ENCODE measurements at places on chromosomes 16 and 17.

DNA sequence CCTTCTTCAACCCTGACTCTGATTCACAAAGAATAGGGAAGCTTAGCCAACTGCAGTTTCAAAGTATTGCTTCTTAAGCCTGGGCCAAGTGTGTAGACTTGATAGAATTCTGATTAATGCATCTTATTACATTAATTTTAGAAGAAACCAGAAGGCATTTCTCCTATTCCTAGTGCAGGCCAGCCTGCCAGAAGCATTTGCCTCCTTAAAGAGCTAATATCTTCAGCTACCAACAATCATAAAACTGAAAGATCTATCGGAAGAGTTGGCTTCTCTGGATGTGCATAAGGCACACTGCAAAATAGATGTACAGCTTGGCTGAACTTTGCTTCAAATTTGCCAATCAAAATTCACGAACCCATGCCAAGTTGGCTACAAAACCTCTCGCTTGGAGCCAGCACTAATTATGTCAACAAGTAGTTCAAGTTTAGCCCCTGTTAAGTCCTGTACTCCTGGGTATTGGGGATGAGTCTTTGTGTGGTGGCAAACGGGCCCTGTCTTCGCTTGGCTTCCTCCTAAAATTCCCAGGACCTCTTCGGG is 717.8 kb downstream of the WWOX start:
- DNase-seq: no peak

GRCh38 chr16:81532491-81533174 is 88.0 kb downstream of the CMIP start:
- DNase-seq: no peak

GRCh38 chr16:31010585-31011325 is at the start of gene STX1B:
STX1B (minus strand) TSS chr16:31010638; CDS start chr16:31010396, 242 bp downstream.
- DNase-seq: no peak

- no peak for DNase-seq
Measured at GRCh38 chr16:71966932-71967331, 33.3 kb downstream of the PKD1L3 start.

DNA sequence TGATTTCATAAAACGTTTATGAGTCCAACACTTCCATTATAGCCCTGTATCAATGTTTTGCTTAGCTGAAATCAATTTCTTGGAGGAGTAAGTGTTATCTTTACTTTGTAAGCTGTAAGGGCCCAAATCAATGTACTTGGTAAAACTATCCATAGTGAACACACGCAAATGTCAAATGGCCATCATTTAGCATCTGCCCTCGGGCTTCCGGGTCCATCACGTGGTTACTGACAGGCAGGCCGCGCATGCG is 687 bp upstream of the NARF start:
- DNase-seq: no peak

GRCh38 chr17:72592242-72592966 is 471.6 kb downstream of the SOX9 start:
- DNase-seq: peak; percentile 76

GRCh38 chr16:10763456-10763855 is 19.8 kb downstream of the NUBP1 start:
- DNase-seq: no peak

- DNase-seq: no peak
Measured at GRCh38 chr16:53893731-53894435, 189.9 kb downstream of the FTO start.

DNA sequence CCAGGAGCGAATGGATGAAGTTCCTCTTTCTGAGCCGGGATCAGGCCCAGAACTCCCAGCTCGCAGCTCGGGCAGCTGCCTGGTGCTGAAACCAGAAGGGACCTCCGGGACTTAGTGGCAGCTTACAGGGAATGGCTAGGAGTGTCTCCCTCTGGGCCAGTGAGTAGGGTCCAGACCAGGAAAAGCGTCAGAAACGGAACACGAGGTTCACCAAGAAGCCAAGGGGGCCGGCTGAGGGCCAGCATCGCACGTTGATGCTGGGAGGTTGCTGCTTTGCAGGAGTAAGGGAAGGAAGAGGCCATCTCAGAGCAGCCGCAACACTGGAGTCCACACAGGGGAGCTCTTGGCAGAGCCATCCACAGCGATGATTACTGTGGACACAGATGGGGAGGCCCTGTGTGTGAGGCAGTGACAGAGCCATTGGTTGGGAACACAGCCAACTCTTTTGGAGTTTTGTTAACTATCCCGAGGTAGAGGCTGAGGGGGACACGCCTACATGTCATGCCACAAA is 74.0 kb upstream of the CREBBP start:
- DNase-seq: no peak

- DNase-seq: no peak
Measured at GRCh38 chr16:68921637-68922036, 78.3 kb downstream of the TANGO6 start.

DNA sequence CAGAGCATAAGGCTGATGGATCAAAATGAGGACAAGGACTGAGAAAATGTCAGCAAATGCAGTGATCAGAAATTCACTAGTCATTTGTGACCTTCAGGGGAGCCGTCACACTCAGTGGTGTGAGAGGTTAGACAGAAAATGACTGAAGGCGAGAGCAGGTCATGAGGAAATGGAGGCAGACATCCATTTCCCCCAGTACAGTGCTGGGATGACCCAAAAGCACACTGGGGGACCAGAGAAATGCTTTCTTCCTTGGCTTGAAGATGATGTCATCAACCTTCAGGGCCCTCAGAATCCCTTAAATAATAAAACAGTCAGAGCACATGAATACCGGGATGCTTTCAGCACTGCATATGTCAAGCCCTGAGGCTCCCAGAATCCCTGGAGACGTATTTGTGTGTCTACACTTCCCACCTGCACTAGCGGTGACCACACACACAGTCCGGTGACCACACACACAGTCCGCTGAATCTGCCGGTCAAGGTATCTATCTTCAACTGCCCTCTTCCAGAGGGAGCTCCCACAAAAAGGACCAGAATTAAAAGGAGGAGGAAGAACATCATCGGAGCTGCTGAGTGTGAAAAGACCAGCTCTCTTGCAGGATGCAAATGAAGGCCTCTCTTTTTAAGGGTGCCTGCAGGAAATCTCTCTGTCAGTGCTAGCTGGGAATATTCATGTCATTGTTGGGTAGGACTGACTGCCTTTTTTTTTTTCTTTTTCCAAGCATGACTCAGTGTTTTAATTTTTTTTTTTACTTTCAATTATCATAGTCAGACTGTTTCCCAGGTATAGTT is 8.2 kb downstream of the UBE2O start:
- DNase-seq: peak; percentile 48

- DNase-seq: no peak
Measured at GRCh38 chr17:3510090-3510489, 34.3 kb downstream of the ASPA start.

DNA sequence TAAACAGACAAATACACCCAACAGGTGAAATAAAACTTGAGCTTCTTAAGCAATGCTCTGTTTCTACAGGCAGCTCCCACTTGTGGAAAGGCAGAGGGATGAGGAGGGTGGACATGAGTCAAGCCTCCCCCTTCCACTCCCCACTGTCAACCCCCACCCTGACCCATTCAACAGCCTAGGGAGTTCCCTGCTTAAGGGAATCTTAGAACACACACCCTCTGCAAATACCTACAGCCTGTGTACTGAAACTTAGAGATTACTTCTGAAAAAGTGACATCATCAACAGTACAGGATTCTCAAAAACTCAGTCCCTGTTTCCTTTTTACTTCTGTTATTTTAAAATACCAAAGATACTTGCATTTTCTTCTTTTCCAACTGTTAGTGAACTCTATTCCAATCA is 345.4 kb downstream of the SOX9 start:
- DNase-seq: no peak

DNA sequence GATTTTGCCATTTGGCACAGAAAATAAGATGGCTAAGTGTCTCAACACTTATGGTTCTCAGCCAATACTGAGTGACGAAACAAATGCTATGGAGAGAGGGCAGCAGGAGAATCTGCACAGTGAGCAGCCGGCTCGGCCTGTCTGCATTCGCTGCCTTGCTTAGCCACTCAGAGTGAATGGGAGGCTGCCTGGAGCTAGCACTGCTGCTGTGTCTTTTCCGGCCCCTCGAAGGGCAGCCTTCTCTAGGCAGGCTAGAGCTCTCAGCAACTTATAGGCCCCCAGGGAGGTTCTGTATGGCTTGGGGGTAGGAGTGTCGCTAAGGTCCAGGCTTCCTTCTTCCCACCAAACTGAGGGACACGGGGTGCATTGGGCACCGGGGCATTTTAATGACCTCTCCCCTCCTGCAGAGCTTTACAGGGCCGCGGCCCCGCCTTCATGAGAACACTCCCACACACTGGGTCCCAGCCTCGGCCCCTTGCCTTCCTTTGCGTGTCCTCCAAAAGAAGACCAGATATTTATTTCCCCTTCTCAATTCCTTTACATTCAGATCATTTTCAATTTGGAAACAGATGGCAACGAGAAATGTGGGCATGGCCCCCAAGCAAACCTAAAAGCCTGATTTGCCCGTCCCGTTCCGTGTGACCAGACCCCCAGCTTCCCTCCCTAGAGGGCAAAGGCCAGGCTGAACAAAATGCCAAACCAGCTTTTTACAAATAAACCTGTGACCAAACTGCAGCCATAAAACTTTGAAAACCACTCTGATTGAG is 670.9 kb downstream of the TOX3 start:
- DNase-seq: no peak

- no peak for DNase-seq
Measured at GRCh38 chr17:33633446-33633845, 340.4 kb upstream of the ASIC2 start.

- DNase-seq: no peak
Measured at GRCh38 chr17:38448208-38448771, 20.0 kb downstream of the ARHGAP23 start.

DNA sequence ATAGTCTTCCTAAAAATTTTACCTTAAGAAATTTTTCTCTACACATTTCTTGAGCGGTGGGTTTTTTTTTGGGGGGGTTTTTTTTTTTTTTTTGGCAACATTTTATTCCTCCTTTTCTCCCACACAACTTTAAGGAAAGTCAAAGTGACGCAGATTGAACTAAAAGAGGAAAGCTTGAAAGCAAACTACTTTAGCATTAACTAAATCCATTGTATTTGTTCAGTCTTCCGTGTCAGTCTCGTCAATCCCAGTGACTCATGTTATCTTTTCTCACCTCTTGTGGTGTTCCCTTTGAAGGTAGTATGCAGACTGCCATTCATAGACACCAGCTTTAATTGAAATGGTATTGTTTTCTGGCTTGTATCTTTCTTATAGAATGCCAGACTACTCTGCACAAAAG is 39.3 kb downstream of the TADA2A start:
- DNase-seq: no peak

GRCh38 chr16:29663016-29663806 is at the start of gene SPN:
SPN (plus strand) TSS chr16:29663247; CDS start chr16:29663729, 482 bp downstream.
- peak; percentile 73 for DNase-seq

DNA sequence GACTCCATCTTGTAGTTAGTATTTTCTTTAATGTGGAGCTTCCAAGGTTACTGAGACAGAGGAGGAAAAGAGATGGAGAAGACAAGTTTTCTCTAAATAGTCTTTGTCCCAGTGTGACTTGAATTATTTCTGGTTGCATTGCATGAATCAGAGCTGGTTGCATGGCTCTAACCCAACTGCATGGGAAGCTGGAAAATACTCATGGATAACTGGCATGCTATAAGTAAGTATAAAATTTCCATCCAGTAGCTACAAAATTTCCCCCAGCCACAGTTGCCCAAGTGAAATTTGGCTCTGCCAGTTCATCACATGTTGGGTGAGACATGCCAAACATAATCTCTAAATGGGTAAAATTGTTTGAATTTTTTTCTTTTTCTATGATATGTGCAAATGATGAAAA is 1161.5 kb downstream of the CDH11 start:
- DNase-seq: no peak

- DNase-seq: no peak
Measured at GRCh38 chr17:58277802-58278595, 2.7 kb downstream of the MPO start.

- no peak for DNase-seq
Measured at GRCh38 chr17:73865831-73866230, 221.6 kb upstream of the SDK2 start.

- no peak for DNase-seq
Measured at GRCh38 chr17:10089196-10089804, 109.1 kb downstream of the GAS7 start.

DNA sequence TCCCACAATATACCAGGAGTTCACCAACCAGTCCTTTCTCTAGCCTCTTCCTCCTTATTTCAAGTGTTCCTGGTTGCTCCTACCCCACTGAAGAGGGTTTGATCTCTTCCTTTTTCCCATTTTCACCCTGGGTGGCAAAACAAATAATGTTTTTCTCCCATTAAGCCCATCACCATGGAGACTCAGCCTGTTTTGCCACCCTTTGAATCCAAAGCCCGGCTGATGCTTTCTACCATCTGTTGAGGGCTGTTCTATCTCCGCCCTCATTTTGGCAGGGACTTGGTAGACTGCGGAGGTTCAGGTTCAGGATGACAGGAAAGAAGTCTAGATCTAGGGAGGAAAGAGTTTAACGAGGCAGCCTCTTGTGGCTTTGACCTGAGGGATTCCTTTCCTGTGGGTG is 2.6 kb downstream of the DNAH2 start:
- no peak for DNase-seq

DNA sequence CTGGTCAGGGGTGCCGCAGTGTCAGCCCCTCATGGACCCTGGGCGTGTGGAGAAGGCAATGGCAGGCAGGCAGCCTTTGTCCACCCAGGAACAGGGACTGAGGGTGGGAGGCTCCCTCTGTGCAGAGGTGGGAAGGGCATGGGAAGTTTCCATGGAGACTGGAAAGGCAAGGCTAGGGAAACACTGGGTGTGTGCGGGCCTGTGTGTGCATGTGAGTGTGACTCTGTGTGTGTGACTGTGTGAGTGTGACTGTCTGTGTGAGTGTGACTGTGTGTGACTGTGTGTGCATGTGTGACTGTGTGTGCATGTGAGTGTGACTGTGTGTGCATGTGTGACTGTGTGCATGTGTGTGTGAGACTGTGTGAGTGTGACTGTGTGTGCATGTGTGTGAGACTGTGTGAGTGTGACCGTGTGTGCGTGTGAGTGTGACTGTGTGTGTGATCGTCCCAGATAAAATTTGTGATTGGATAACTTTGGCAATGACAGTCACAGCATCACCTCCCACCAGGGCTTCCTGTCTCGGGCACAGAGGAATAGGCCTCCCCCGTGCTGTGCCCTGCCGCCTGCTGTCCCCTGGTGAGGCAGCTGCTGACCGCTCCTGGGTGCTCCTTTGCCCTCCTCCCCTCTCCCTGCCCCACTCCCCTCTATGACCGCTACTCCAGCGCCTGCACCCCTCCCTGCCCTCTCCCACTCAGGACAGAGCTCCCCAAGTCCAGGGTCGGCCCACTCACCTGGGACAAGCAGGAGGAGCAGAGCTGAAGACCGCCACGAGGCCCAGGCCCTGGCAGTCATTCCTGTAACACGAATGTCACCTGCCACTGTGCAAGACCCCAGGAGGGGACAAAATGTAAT is 698 bp downstream of the CD300C start:
- DNase-seq: no peak

GRCh38 chr17:6179017-6179416 is 108.8 kb downstream of the WSCD1 start:
- DNase-seq: no peak

All from activated CD4-positive, alpha-beta T cell treated with anti-CD3 and anti-CD28 coated beads, Interleukin-2, amount 50 U/mL, for 16 hours (primary cell).